IMR-90 (cell line): ENCODE measurements at places on chromosomes 5 and 9.

DNA sequence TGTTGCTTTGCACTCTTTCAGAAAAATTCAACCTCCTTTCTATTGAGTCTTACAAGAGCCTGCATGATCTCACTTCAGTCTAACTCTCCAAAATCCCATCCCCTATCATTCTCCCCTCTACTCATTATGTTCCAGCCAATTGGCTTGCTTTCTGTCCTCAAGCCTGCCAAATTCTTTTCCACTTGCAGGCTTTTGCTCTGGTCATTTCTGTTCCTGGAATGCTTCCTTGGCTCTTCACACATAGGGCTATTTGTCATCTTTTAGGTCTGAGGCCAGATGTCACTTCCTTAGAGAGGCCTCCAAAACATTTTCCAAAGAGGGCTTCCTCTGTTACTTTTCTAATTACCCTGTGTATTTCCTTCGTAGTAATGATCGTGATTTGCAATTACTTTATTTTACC, 11.8 kb upstream of the CHD1 start:
- peak; percentile 10 for DNase-seq

GRCh38 chr9:83130541-83130940, 67.6 kb upstream of the RASEF start:
- DNase-seq, result no peak

GRCh38 chr9:71781391-71781790, 13.1 kb upstream of the CEMIP2 start:
- DNase-seq, result no peak

DNA sequence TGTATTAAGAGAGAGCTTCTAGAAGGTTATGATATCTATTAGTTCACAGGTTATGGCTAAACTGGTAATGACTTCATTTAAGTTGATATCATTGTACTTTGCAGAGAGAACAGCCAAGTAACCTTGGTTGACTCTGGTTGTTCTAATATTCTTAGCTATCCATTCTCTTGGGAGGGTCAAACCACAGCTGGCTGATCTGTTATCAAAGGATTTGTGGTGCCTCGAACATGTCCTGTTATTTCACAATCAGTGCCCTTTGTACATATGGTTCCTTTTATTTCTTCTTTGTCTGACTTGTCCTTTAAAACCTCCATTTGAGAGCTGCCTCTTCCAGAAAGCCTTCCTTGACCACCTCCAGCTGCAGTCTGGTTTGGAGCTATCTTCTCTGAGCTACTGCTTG, 61.7 kb downstream of the PDE8B start:
- DNase-seq, result no peak
